ENCODE measurements at places on chromosomes 7 and 10.

GRCh38 chr7:108528183-108528712 lies 2.3 kb upstream of the PNPLA8 start:
- DNase-seq = no peak

DNA sequence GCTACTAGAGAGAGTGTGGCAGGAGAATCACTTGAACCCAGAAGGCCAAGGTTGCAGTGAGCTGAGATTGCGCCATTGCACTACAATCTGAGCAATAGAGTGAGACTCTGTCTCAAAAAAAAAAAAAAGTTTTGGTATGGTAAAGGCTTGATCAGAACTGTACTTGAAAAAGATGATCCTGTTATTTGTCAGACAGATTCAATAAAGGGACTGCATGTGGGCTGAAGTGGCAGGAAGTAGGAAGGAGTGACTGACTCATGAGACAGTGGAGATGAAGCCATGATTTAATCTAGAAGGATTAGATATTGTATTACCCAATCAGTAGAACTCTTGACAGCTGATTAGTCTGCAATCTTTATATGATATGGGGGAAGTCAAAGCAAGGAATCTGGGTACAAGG lies 2.7 kb upstream of the TMEM254 start:
- no peak for DNase-seq

GRCh38 chr7:83559887-83560286 lies 89.1 kb downstream of the SEMA3E start:
- DNase-seq = no peak

DNA sequence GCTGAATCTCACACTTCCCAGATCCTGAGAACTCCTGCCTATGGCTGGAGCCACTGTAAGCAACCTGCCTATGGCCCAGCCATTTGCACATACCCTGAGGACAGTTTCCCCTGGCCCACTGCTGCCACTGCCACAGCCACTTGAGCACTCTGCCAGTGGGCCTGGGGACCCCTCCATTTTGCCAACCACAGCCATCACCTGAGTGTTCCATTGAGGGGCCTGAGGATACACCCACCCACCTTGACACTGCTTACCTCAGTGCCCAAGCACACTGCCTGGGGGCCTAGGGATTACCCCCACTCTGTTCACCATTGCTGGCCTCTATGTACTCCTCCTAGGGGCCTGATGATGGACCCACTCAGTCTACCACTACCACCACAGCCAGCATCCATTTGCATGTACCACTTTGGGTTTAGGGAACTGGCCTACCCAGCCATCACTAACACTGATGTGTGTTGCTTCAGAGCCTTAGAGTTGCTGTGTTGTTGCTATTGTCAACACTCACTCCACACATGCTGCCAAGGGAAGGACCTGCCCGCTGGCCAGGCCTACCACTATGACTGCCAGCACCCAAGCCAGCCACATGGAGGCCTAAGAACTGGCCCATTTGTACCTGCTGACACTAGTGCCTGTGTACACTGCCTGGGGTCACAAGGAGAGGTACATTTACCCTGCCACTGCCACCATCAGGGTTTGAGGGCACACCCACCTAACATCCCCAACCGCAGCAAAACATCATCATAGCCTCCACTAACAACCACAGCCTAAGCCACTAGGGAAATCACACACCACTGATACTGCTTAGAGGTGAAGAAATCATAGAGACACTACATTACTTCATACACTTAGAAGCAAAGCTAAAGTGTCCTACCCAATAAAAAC lies 45.9 kb upstream of the ANTXRL start:
- DNase-seq = no peak

DNA sequence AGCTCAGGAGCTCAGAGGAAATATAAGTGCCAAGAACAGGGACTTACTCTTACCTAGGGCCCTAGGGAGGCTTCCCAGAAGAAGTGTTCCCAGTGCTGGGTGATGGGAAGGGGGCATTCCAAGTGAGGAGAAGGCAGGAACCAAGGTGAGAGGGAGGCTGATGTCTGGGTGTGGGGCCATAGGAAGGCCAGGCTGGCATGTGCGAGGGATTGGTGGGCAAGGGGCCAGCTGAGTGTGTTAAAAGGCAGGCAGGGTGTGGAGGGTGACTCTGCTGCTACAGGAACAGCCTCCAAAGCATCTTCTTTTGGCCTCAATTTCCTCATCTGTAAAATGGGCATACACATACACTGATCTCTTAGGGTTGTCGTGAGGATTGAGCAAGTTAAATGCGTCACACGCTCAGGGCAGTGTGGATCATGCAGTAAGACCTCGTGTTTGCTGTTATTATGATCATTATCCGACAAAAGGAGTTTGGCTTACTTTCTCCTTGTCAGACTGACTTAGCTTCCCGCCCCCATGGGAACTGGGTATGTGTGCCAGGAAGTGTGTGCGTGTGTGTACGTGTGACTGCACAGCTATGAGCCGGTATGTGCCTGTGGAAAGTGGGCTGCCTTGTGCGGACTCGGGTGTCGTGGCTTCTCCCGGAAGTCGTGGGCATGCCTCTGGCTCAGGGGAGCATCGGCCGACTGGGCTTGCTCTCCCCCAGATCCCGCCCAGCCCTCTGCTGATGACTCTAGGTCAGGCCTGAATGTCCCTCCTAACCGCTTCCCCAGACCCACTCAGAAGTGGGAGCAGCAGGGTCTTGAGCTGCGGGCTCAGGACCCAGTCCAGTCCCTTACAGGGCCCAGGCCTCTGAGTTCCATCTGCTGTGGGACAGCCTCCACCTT lies 59.6 kb downstream of the NEURL1 start:
- DNase-seq = no peak

DNA sequence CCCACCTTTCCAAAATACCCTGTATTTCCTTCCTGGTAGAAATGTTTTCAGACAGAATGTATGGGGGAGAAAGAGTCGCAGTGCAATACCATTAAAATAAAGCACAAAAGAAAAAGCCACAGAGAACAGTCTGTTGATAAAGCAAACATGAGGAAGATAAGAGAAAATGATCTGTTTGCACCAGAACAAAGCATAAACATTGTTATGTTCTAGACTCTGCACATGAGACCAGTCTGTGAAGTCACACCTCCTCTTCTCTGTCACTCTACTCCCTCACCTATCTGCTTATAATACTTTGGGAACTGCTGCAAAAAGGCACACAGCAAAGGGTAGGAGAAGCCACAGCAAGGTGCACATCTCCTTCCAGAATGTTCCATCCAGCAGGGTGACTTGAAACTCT lies 67.2 kb upstream of the LRGUK start:
- DNase-seq = no peak

GRCh38 chr10:77279207-77279606 lies 358.4 kb downstream of the KCNMA1 start:
- DNase-seq = no peak

GRCh38 chr10:79483948-79484347 lies 28.4 kb upstream of the EIF5AL1 start:
- DNase-seq = no peak

- no peak for DNase-seq
Observed at GRCh38 chr10:118562851-118563250, 32.6 kb downstream of the PRLHR start.

- DNase-seq = no peak
Observed at GRCh38 chr10:129694691-129695243, 227.7 kb downstream of the MGMT start.

DNA sequence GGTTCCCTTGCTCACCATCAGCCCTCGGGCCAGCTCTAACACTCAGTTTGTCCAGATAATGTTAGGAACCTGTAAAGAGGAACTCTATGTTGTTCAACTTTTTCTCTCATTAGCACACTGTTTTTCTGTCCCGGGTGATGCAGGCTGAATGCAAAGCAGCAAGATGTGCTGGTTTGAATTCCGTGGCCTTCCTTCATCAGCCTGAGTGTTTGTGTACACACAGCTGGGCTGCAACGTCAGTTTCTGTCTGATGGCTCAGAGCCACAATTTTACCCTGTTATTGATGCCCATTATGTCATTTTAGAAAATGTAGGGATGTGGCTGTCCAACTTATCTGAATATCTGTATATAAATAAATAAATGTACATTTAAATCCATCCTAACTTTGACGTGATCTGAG lies 152.0 kb downstream of the PLPP4 start:
- DNase-seq = no peak

Measured in GDM1 (cell line).